ENCODE measurements at places on chromosomes 6 and 20.
A peak's percentile ranks its signal among the peaks of the same experiment; 100 is the strongest.

DNA sequence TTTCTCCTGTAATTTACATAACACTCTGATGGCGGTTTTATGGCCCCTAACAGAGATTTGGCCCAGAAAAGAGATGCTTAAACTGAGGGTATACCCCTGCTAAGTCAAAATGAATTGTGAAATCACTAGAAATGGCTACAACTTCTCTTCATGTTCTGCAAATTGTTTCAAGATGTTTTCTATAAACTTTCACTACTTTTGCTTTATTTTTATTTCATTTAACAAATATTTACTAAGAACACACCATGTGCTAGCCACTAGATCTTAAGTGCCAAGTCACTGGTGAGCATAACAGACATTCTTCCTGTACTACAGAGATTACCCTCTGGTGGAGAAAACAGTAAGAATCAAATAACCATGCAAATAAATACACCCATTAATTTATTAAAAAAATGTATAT lies 87.6 kb downstream of the KCNQ5 start:
- DNase-seq = peak; percentile 3

DNA sequence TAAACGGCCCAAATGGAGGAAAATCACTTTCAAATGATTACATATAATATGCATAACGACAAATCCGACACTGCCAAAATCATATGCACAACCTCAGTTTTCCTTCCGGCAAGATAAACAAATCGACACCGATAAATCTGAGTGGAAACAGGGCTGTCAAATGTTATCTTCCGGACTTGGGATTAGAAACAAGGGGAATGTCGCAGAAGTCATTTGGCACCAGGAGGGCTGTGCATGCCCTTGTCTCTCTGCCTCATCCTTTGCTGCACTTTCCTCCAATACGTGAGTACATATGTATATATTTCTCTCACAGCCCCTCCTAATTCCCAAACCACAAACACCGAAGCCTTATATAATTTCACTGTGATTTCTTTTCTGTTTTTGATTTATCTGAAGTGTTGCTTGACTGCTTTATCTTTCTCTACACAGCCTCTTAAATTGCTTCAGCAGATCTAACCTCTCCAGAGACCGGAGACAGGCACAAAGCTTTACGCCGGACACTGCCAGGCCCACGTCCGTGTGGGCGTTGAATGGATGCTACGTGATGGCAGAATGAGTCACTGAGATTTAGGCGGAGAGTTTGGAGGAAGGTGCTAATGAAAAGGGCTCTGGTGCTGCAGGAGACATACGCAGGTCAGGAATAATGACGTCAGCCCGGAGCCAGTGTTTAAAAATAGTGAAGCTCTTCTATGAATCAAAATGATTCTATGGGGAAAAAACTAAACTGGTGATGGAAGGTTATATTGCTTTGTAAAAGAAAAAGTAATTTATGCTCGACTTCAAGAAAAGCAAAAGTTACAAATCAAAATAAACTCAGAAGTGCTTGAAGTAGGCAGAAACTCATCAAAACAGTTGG lies 21.0 kb upstream of the PRELID3B start:
- DNase-seq = peak; percentile 63

DNA sequence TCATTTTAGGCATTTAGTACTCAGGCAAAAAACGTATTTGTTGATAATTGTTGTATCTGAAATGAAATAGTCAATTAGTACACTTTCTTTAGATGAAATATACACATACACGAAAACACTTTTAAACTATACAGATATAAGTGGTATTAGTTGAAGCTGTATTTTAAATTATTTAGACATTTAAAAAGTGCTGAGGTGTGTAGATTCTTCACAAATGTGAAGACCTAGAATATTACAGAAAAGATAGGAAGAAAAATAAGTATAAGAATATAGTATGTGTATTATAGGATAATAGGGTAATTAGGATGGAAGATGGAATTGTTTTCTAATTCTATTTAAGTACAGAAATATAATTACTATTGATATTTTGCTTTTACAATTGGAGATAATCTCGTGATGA lies 4.6 kb downstream of the ZFAND3 start:
- DNase-seq = no peak

- peak; percentile 96 for DNase-seq
Observed at GRCh38 chr6:99013145-99013544, 65.4 kb upstream of the FBXL4 start.

- DNase-seq = no peak
Observed at GRCh38 chr6:27478141-27478705, 5.3 kb upstream of the ZNF184 start.

- peak; percentile 36 for DNase-seq
Observed at GRCh38 chr20:1171461-1172093, 13.2 kb downstream of the TMEM74B start.

DNA sequence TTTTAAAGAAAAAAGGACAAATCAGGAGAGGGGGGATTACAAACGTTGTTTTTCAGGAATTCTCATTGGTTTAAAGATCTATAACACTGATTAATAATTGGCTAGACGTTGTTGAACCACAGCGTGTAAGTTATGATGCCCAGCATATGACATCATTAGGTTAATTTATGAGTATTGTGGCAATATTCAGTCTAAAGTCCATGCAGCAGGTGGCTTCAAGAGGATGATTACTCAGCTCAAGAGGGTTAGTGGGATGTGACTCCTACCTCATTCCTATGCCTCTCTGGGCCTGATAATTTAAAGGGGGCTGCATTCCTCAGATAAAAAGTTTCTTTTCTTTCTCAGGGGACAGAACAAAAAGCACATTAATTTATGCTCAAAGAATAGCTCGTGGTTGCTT lies 1309.0 kb downstream of the EPHA7 start:
- no peak for DNase-seq

- no peak for DNase-seq
Observed at GRCh38 chr20:30500829-30501440, 756.5 kb upstream of the DEFB115 start.

GRCh38 chr6:45426251-45426650 lies 48.5 kb upstream of the SUPT3H start:
- no peak for DNase-seq

DNA sequence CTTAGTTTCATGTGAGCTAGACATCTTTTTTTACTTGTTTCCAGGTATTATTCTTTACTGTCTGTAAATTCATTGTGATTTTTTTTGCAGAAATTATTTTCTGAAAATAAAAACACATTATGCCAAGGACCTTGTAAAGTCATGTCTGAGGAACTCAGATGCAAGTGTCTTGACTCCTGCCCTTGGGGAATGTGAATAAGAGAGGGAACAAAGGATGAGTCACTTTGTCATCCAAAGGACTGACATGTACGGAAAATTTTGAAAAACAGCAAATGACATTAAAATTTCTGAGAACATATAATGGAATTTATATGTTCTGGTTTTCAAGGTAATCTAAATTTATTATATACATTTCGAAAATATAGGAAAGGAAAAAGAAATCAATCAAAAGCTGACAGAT lies 660.4 kb downstream of the CD109 start:
- peak; percentile 59 for DNase-seq

DNA sequence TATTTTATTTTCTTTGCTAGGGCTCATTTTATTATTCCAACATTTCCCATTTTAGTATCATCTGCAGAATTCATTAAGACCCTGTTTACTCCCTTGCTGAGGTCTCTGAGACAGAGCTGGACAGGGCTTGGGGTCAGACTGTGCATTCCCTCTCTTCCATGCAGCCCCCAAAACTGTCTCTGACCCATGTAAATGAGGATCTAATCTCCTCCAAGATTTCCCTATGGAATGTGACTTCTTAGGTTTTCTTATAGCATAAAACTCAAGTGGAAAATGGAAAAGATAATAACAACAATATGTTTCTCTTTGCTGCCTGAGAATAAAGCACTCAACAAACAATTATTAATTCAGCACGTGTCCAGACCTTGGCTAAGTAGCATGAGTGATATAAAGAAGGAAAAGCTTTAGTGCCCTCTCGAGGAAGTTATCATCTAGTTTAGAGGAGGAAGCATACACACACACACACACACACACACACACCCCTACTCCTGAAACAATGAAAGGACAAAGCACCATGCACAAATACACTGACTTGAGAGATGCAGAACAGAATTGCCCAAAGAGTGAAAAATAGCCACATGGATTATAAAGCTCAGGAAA lies 815.5 kb downstream of the BCKDHB start:
- peak; percentile 28 for DNase-seq

- peak; percentile 67 for DNase-seq
Observed at GRCh38 chr20:39503902-39504709, 542.0 kb downstream of the DHX35 start.

- peak; percentile 16 for DNase-seq
Observed at GRCh38 chr6:160391419-160392116, 43.4 kb downstream of the SLC22A3 start.

DNA sequence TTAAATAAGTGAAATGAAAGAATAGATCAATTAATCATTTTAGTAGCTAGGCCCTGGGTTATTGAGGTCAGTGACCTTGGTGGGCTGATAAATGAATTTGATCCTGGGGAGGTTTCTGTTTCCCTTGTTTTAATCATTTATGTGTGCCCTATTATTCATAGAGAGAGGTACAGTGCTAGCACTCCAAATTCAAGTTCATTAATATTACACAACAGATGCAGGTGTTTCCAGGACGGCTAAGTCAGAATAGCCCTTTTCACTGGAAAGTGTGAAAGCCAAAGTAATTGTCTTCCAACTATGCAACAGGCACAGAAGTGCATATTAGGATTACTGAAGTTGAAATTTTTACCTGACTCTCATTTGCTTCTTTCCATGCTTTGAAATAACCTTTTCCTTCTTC lies 61.7 kb upstream of the SGK1 start:
- no peak for DNase-seq

DNA sequence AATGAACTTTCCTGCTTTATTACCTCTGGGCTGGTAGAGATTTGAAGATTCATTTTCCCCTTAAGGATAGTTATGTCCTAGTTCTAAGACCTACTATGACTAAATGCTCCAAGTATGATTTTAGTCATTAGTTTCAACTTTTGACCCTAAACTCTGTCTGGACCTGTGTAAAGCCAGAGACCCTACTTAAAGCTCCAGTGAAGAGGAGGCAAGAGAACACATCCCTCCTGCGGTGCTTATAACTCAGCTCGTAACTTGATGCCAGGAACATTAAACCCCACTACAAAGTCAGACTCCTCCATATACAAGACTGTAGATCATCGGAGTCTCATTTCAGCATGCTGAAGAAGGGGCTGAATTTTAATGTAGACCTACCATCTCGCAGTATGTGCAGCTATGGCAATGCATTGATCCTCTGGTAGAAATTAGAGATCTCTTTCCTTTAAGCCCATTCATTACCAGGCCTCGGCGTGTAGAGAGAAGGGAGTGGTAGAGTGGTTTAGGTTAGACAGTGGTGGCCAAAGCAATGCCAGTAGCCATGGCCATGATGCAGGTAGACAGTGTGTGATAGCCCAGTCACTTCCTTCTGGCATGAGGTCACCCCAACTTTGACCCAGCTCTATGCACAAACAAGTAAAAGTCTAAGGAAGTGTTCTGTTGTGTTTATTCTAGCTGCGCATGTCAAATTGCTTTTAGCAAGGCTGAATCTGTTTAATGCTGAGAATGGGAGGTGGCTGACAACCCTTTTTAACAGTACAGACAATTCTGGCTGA lies 34.8 kb upstream of the MYB start:
- DNase-seq = peak; percentile 86

- DNase-seq = no peak
Observed at GRCh38 chr20:46943861-46944591, 49.4 kb downstream of the EYA2 start.

DNA sequence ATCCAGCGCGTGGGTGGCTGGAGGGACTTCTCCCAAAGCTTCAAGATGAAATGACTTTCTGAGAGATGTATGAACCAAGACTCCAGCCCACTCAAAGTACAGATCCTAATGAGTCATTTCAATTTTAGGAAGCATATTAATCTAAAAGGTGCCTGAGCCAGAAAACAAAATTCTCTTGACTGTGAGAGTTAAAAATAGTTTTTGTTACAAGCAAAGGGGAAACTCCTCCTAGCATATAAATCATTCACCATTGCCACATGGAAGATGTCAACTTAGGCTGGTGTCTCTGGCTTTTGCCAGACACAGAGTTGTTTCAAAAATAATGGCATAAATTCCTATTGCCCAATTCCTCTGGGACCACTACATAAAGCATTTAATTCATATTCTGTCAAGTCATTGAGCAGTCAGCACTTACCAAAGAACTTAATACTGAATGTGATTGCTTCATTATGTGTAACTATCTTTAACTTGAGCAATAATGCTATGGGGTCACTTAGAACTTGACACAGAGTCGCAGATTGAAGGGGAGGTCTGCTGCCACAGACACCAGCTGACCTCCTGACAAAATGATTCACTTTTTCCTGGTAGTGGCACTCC lies 280.6 kb downstream of the SLC35F1 start:
- DNase-seq = peak; percentile 43

DNA sequence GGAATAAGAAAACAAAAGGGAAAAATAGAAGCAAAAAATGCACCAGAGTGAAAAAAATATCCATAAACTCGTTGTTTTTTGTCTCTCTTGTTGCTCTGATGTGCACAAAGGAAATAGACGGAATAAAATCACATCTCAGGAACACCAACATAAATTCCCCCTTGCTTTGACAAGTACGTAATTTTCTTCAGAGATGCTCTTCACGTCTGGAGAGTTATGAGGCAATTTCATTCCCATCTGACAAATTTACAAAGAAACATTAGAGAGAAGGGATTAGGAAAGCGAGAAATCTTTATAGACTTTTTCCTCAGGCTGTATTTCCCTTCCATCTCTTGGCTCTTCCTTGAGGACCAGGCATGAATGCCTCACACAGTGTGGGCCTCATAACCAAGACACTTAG lies 250.1 kb upstream of the ZFP64 start:
- no peak for DNase-seq

DNA sequence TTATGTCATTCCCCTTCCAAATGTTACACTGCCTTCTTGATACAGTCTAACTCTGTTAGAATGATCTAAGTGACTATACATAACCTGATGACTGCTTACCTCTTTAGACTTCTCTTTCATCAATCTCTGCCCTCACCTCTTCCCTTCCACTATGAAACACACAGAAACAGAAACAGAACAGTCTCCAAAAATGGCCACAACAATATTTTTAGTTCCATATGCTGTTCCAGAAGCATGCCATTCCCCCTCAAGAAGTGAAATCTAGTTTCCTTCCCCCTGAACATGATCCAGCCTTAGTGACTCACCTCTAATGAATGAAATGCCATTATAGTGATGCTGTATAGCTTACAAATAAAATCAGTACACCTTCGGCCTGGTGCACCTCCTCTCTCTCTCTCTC lies 229.3 kb upstream of the TENT5A start:
- DNase-seq = peak; percentile 90

GRCh38 chr6:146041282-146041681 lies 12.4 kb downstream of the GRM1 start:
- DNase-seq = no peak

GRCh38 chr6:130697995-130698535 lies 129.1 kb upstream of the SMLR1 start:
- peak; percentile 60 for DNase-seq

DNA sequence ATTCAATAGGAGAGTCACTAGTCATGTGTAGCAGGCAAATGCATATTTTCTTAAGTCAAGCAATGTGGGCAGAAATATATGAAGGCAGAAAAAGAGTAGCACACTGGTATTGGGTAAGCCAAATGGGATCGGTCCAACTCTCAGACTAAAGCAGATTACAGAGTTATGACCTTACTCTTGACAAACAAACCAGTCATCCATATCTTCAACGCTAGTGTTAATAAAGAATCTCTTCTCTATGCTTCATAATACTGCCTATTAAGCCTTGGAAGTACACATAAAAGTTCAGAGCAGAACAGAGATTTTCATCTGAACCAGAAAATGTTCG lies 320.2 kb upstream of the JARID2 start:
- no peak for DNase-seq

- DNase-seq = no peak
Observed at GRCh38 chr6:6793388-6794250, 205.1 kb downstream of the LY86 start.
